ENCODE measurements at places on chromosomes 7 and 10.

DNA sequence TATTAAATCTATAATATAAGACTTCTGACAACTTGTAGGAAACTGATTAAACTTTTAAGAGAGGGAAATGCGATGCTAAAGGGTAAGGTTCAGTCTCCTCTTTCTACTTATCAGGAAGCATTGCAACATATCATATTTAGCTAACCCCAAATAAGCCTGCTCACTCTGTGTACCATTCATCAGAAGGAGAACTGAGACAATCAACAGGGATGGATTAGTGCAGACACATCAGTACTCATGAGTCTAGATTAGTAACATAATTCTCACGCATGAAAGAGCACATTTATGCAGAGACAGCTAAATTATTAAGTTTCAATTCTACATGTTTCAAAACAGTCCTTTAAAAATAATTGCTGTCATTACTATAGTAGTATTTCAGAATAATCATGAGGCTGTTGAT lies 354.2 kb upstream of the ZWINT start:
- no peak for DNase-seq

GRCh38 chr10:89158446-89158845 lies 48.7 kb downstream of the CH25H start:
- no peak for DNase-seq

DNA sequence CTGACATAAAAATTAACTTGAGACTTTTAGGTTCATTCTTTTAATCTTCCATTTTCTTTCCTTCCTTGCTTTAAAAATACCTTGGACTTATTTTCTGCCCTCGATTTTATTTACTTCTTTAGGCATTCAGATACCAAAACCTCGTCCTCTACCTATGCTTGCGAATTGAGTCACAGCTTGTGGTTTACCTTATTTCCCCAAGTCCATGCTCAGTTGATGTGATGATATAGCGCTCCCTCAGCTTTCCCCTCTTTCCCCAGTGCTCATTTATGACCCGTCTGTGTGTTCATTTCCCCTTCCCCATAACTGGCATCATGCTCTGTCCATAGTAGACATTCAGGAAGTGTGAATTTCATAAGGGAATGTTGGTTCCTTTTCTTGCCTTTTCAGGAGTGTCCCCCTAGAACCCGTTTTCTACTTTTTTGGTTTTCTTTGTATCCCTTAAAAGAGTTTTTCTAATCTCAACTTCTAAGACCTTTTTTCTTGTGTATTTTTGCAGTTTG lies 19.1 kb upstream of the PRKRIP1 start:
- no peak for DNase-seq

DNA sequence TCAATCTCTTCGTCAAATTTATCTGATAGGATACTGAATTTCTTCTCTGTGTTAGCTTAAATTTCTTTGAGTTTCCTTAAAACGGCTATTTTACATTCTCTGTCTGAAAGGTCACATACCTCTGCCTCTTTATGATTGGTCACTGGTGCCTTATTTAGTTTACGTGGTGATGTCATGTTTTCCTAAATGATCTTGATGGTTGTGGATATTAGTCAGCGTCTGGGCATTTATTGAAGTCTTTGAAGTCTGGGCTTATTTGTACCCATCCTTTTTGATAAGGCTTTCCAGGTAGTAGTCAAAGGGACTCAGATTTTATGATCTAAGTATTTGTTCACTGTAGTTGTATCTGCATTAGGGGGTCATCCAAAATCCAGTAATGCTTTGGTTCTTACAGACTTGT lies 1407.5 kb upstream of the LRRTM3 start:
- no peak for DNase-seq

DNA sequence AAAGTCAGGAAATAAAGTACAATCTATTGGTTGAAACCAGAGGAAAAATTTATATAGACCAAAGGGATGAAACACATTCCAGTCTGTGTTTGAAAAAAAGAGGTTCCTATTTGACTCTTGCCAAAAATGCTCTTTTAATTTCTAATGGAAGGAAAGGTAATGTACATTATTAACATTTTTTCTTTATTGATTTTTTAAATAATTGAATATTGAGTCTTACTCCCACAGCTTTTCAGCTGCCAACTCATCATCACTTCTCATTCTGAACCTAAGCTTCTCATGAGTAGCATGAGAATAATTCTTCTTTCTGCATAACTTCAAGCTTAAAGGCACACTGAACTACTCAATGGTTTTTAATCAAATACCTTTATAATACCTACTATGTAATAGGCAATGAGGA lies 49.8 kb upstream of the FHIP2A start:
- no peak for DNase-seq

GRCh38 chr7:91226411-91226810 lies 37.8 kb upstream of the FZD1 start:
- DNase-seq = no peak

- no peak for DNase-seq
These were observed 40.4 kb upstream of the OPN4 start for GRCh38 chr10:86613905-86614304.

GRCh38 chr7:92696584-92696983 lies 106.4 kb upstream of the FAM133B start:
- no peak for DNase-seq

- DNase-seq = no peak
These were observed 274.7 kb upstream of the HGF start for GRCh38 chr7:82044497-82045080.

- DNase-seq = no peak
These were observed 2.0 kb downstream of the DBNL start for GRCh38 chr7:44046321-44047061.

DNA sequence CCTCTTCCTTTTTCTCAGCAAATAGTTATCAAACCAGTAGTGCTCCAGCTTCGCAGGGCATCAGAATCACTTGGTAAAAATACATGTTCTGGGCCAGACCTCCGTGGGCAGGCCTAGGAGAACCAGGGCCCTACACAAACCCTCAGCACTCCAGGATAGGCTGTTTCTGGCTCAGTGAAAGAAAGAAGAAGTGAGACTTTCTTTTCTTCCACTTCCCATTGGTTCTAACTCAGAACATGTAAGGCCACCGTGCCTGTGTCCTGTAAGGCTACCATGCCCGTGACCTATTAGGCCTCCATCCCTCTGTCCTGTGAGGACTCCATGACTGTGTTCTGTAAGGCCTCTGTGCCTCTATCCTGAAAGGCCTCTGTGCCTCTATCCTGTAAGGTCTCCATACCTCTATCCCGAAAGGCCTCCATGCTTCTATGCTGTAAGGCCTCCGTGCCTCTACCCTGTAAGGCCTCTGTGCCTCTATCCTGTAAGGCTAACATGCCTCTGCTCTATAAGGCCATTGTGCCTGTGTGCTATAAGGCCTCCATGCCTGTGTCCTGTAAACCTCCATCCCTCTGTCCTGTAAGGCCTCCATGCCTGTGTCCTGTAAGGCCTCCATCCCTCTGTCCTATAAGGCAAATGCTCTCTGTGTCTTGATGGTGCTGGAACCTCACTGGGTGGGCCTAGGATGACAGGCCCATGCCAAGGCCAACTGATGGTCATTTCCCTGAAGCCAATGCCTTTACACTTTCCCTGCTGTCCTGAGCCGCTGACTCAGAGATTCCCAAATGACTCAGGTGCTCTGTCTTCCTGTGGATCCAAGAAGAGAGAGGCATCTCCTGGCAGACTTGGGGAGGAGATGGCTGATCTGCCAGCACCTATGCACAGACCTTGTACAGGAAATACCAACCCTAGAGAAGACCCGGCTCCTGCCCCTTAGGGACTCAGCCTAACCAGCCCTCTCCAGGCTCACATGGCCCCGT lies 96.6 kb upstream of the CACUL1 start:
- no peak for DNase-seq

- DNase-seq = no peak
These were observed 609.0 kb upstream of the FOXK1 start for GRCh38 chr7:4073052-4073451.
